NCI-H2029 treated with DMSO at 0.1 percent for 48 hours (cell line): ENCODE measurements at places on chromosomes 5 and 9.
A peak's percentile ranks its signal among the peaks of the same experiment; 100 is the strongest.

- DNase-seq = no peak
Measured at GRCh38 chr5:93189707-93190120, 391.3 kb downstream of the NR2F1-AS1 start.

GRCh38 chr5:84752780-84753179, 368.1 kb upstream of the EDIL3 start:
- no peak for DNase-seq

DNA sequence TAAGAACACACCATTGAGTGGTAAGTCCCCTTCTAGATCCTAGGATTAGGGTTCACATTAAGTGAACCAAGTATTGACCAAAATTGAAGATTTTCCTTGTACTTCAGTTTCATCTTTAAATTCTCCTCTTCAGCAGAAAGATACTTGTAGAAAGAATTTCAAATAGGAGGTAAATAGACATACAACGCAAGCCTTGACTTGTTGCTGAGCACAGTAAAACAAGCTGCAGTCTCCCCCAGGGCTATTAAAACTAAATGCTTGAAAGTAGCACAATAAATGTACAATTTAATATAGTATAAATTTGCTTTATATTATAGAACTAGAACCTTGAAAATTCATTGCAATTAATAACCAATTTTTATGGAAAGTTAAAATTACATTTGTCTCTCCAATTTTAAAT, 170.1 kb upstream of the TARS1 start:
- DNase-seq = no peak

- no peak for DNase-seq
Measured at GRCh38 chr5:177141496-177141895, 7.9 kb downstream of the NSD1 start.

DNA sequence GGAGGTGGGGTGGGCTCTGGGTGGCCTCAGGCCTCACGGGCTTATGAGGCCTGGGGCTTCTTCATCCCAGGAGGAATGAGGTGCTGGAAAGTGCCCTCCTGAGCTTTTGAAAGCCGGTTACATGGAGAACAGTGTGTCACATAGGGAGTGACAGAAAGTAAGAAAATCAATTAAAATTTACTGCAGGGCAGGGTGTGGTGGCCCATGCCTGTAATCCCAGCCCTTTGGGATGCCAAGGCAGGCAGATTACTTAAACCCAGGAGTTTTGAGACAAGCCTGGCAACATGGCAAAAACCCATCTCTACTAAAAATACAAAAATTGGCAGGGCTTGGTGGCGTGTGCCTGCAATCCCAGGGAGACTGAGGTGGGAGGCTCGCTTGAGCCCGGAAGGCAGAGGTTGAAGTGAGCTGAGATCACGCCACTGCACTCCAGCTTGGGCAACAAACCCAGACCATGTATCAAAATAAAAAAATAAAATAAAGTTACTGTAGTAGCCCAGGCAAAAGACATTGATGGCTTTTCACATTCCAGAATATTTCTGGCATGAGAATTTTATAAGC, 125.8 kb upstream of the DAPK1 start:
- no peak for DNase-seq

DNA sequence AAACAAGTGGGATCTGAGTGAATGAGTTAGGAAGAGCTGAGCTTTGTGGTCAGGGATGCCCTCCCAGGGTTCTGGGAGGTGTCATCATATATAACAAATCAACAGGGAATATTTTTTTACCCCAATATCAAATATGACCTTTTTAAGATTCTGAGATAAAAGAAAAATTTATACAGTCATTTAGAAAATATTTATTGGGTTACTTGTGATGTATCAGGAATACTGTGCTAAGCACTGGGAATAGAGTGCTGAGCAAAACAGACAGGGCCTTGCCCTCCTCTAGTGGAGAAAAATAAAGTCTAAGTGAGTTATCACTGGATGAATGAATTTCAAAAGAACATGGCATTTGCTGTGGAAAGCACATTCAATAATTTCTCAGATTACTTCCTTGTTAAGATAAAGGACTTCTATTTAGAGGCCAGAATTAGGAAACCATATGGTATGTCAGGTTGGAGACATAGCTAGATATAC, 102.9 kb downstream of the BOD1 start:
- DNase-seq = no peak

GRCh38 chr5:93675460-93676450, 65.6 kb downstream of the POU5F2 start:
- DNase-seq = no peak

GRCh38 chr9:682633-683508, 158.6 kb upstream of the DMRT1 start:
- no peak for DNase-seq

DNA sequence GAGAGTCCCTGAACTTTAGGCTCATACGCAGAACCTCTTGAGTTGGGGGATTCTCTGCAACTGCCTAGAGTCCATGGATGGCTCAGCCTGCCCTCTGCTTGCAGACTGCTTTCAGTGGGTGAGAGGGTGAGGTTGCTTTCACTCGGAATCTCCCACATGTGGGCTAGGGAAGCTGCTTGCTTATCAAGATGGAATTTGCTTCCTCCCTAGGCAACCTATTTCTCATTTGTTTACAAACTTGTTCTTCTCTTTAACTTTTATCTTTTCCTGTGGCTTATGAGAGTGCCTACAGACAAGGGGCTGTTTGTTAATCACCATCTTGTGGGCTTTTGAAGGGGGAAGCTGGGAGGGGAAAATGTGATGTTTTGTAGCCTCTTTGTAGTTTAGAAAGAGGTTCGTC, 10.0 kb downstream of the TLE4 start:
- DNase-seq = no peak

- no peak for DNase-seq
Measured at GRCh38 chr9:110538647-110539041, 40.9 kb downstream of the SVEP1 start.

DNA sequence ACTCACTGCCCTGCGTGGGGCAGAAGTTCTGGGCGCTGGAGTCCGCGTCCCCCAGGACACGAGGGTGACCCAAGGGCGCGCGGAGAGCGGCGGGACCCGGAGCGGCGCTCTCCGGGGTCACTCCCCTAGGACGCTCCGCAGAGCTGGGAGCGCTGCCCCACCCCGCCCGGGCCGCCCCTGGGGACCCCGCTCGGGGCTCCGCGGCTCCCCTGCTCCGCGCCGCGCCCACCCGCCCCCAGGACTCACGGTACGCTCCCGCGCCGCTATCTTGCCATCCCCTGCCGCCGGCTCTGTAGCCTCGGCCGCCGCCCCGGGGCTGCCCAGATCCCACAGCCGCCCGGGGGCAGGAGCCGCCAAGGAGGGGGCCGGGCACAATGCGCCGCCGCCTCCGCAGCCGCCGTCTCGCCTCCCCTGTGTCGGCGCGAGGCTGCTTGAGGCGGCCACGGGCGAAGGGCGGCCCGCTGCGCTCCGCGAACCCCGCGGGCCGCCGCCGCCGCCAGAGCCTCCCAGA, 303 bp downstream of the LIFR start:
- no peak for DNase-seq

- DNase-seq = no peak
Measured at GRCh38 chr9:18684593-18685317, 210.8 kb downstream of the ADAMTSL1 start.

- no peak for DNase-seq
Measured at GRCh38 chr5:96058084-96058483, 96.4 kb upstream of the ELL2 start.

- no peak for DNase-seq
Measured at GRCh38 chr5:75463726-75464125, 47.7 kb downstream of the CERT1 start.

DNA sequence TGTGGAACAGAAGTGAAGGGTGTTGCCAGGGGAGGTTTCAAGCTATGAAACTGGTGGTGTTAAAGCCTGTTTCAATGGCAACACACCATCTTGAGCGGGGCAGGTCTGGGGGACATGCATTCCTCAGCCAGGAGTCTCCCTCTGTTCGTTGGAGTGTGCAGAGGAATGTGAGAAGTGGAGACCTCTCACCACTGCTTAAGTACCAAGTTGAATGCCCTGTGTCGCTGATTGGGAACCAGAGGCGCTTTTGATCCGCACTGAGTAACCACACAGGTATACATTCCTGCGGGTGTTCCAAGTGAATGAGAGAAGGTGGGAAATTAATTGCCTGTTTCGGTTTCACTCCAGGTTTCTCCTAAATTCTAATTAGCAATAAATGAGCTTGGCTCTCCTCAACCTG, 99.4 kb downstream of the LIX1 start:
- DNase-seq = no peak

GRCh38 chr9:35162605-35163315, 951 bp downstream of the UNC13B start:
- peak; percentile 58 for DNase-seq

- DNase-seq = no peak
Measured at GRCh38 chr9:114388764-114389375, 1.1 kb upstream of the AKNA start.

- peak; percentile 30 for DNase-seq
Measured at GRCh38 chr5:115379622-115380344, 83.3 kb upstream of the CCDC112 start.

GRCh38 chr5:66796305-66797292, 200.4 kb downstream of the MAST4 start:
- DNase-seq = peak; percentile 67

- DNase-seq = no peak
Measured at GRCh38 chr5:1961952-1962595, 79.3 kb upstream of the IRX4 start.

- DNase-seq = no peak
Measured at GRCh38 chr9:96519787-96520186, 69.8 kb downstream of the HABP4 start.

DNA sequence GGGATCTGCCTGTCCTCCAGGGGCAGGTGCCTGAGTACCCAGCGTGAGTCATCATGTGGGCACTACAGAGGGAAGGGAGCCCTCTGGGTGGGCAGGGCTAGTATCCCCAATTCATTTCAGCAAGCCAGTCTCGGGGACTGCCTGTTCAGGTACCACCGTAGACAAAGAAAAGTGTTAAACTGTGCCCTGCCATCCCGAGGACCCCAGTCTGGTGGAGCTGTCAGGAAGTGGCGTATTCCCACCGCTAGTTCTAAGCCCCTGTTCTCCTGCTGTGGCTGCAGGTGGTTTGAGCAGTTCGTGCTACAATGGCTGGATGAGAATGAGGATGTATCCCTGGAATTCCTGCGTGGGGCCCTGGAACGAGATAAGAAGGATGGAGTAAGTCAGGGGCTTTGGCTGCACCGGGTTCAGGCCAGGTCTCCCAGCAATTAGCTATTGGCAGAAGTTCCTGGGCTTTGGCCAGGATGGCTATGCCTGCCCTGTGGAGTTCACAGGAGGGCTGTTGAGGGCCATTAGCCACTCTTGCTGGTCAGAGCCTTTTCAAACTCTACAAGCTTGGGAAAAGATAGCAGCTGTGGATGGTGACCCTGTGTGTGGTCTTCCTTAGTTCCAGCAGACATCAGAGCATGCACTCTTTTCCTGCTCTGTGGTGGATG, 93.2 kb upstream of the RUSC2 start:
- no peak for DNase-seq

GRCh38 chr9:1604942-1605560, 410.1 kb upstream of the SMARCA2 start:
- DNase-seq = peak; percentile 10

- no peak for DNase-seq
Measured at GRCh38 chr5:171031977-171032376, 170.2 kb downstream of the RANBP17 start.

- DNase-seq = no peak
Measured at GRCh38 chr9:132943651-132944293, 644 bp downstream of the TSC1 start.

- DNase-seq = no peak
Measured at GRCh38 chr9:98502976-98503325, 205.8 kb downstream of the GABBR2 start.

- DNase-seq = no peak
Measured at GRCh38 chr5:149596712-149597111, 15.4 kb downstream of the ARHGEF37 start.

DNA sequence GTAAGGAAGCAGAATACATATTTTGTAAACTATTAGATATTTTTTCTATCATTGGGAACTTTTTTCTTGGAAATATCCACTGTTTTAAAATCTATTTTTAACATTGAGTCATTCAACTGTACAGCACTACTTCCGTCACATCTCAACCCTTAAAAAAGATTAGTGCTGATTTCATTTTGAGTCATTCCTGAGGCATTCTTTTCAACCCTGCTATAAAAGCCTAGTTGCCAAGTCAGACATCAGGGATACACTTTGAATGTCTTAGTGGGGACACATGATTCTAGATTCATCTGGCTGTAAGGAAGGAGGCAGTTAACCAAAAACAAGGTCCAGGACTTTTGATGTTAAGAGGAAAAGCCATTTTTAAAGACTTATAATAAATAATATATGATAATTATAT, 160.9 kb downstream of the GIN1 start:
- DNase-seq = no peak

DNA sequence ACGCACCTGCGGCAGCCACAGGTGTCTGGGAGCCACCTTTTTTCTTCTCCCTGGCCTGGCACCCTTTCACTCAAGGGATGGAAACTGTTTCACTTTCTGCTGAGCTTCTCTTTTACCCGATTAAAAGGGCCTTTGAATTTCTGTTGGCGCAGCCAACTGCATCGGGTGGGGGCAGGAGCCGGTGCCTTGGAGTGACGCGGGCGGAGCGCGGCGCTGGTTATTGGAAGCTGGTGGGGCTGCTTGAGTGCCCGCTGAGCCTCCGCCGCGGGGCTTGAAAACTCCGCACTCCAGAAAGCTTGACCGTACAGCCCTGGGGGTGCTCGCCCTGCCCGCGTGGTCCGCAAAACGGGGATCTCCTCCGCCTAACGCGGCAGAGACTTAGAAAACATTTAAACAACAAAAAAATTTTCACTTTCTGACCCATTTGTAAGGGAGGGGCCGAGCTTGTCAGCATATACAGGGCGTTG, 52.0 kb upstream of the TJP2 start:
- peak; percentile 77 for DNase-seq

GRCh38 chr9:120394058-120394669, 185.8 kb downstream of the CDK5RAP2 start:
- DNase-seq = no peak

DNA sequence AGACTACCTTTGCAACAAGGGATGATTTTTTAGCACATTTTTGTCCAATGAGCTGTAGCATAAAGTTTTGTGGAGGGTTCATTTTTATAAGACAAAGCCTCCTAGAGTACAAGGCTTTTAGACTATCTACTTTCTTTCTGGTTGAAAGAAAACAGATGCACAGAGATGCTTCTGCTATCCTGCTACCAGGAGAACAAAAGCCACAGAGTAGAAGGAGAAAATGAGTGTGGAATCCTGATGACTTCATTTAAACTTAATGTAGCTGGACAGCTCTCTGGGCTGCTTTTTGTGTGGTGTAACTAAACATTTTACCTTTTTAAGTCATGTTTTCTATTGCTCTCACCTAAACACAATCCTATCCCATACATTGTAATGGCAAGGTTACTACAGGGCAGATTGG, 1009.4 kb downstream of the TLE1 start:
- DNase-seq = no peak
